ENCODE measurements at places on chromosomes 5 and 9.

GRCh38 chr5:138948471-138949222 lies 73.5 kb upstream of the LRRTM2 start:
- DNase-seq: no peak

- DNase-seq: no peak
Observed at GRCh38 chr5:117455236-117456233, 880.9 kb upstream of the SEMA6A start.

DNA sequence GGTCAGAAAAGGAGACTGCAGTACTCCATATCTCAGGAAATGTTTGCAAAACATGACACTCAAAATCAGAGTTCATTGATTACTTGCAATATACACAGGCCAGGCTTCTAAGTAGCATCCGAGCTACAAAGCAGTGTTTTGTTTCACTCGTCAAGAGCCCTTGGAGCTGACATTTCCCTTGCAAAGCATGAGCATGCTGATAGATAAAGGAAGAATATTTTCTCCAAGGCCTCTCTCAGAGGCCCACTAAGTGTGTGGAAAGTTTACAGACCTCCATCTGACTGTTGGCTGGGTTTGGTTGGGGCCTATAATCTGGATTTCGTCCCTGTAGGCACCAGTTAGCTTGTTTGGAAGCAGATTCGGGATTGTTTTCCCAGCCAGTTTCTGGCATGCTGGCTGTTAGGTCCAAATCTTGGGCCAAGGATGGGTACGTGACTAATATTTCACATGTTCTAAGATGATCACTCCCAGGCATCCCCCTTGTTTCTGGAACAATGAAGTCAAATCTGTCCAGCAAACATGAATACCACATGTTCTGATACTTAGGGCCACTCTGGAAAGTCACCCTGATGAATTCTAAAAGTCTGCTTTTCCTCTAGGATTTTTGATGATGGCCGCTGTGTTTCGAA lies 161.3 kb downstream of the RFK start:
- DNase-seq: no peak

- no peak for DNase-seq
Observed at GRCh38 chr5:77031891-77032290, 1.7 kb downstream of the AGGF1 start.

- no peak for DNase-seq
Observed at GRCh38 chr9:130781569-130781968, 53.5 kb upstream of the ABL1 start.

DNA sequence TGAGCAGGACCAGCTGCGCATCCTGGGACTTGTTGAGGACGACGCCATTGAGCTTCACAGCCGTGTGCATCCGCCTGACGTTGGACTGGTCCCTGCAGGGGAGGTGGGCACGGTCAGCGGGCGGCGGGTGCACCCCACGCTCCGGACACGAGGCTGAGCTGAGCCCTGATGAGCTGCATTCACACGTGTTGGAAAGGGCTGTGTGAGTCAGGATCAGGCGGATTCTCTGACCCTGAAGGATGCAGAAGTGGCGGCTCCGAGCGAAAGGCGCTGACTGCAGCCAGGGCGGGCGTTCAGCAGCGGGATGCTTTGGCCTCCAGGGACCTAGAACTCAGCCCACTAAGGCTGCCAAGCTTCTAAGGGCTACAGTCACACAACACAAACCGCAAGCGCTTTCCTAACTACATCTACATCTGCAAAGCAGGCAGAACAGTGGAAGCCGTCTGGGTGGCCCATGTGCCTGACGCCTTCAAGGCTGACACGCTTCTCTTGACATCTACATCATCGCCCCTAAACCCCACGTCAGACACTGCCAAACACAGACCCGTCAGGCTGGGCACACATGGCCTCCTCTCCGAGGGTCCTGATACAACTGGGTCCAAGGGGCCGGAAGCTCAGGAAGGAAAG lies 44.9 kb downstream of the NKD2 start:
- DNase-seq: no peak

DNA sequence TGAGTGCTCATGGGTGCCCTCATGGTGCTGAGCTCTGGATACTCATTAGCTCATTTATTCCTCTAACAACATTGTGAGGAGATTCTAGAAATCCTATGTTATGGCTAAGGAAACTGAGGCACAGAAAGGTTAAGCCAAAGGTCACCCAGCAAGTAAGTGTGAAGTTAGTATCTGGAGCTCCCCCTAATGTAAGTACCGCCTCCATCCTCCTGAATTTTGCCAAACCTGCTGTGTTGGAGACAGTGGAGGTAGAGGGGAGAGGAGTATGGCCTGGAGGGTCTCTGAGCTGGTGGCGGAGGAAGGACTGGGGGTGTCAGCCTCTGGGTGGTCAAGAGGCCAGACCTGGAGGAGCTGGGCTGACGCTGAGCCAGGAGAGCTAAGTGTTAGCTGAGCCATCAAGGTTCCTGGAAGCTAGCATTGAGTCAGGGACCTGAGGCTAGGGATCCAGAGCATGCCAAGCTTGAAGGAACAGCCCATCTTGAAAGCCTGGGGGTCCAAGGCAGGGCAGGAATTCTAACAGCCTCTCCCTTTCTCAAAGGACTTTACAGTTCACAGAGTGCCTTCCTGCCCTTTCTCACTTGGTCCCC lies 114.8 kb downstream of the RGS3 start:
- DNase-seq: no peak

Measured in mesothelial cell of epicardium (in vitro differentiated cells).